ENCODE measurements at places on chromosomes 3 and 15. TPM values are rescaled to one million over a fixed set of nuclear protein-coding genes. Genes with fewer than 3 reads are reported as not detected.

The TM4SF1 gene
- 75.4 TPM for total RNA-seq

The CNTN6 gene
- total RNA-seq = 0.83 TPM

The SUSD5 gene
- 2.3 TPM for total RNA-seq

The KCNH8 gene
- 0.42 TPM for total RNA-seq

The RASGRP1 gene
- total RNA-seq = 0.91 TPM

The OSTN gene
- total RNA-seq = not detected

The MKRN3 gene
- total RNA-seq = not detected

The SPINK8 gene
- not detected for total RNA-seq

The PARP15 gene
- 0.39 TPM for total RNA-seq

The RTP4 gene
- total RNA-seq = 1.3 TPM

The ANKRD63 gene
- not detected for total RNA-seq

The ISLR2 gene
- total RNA-seq = 0.83 TPM

The C3orf22 gene
- total RNA-seq = not detected

The MORC1 gene
- not detected for total RNA-seq

All from esophagus muscularis mucosa (tissue), 4 donors.